ENCODE measurements at places on chromosomes 5 and 9.

DNA sequence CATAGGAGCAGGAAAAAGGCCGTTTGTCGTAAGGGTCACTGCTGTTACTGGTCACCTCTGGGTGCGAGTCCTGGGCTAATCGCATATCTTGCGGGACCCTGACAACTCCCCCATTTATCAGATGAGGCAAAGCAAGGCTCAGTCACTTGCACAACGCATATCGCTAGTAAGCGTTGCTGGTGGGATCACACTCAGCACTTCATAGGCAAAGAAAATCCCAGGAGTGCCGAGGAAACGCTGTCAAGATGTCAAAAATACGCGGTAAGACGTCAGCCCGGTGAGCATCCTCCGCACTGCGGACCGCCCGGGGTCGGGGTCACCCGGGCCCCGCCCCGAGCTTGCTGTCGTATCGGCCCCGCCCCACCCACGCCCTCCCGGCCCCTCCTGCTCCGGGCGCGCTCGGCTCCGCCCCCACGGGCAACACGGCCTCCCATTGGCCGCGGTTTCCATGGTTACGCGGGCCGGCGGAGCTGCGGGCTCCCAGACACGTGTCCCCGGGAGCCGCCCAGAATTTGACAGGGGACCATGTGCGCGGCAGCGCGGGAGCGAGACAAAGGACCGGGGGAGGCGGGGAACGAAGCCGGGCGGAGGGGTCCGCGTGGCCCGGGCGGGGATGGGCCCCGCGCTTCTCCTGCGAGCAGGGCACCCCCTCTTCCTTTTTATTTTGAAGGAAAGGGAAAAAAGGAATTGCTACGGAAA, 80.2 kb upstream of the IER5L start:
- peak; percentile 66 for DNase-seq

- peak; percentile 51 for DNase-seq
Observed at GRCh38 chr9:86854898-86855523, 92.3 kb downstream of the GAS1 start.

GRCh38 chr9:115192280-115192679, 74.3 kb upstream of the TNC start:
- DNase-seq = no peak

GRCh38 chr5:636951-637350, 24.8 kb downstream of the CEP72 start:
- no peak for DNase-seq

GRCh38 chr9:135134268-135135022, 47.0 kb downstream of the OLFM1 start:
- no peak for DNase-seq

DNA sequence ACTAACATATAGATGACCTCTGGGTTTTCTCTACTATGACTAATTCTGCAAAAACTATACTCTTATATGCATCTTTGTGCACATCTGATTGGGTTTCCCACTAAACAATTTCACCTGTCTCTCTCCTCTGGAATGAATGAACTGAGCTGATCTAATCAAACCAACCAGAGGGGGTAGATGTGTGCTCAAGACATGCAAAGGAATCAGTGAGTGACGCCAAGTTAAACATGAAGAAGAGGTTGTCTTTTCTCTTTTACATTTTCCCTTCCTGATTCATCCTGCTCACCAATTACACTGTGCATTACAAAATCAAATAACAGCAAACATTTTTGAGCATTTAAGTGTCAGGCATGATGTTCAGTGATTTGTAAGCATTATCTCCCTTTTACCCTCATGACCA, 29.6 kb upstream of the GRXCR2 start:
- DNase-seq = no peak

GRCh38 chr5:173395933-173396308, 67.7 kb upstream of the STC2 start:
- DNase-seq = no peak

- peak; percentile 25 for DNase-seq
Observed at GRCh38 chr9:120845255-120845654, 2.5 kb upstream of the PSMD5 start.

GRCh38 chr5:120365656-120366446, 98.2 kb upstream of the PRR16 start:
- peak; percentile 65 for DNase-seq

DNA sequence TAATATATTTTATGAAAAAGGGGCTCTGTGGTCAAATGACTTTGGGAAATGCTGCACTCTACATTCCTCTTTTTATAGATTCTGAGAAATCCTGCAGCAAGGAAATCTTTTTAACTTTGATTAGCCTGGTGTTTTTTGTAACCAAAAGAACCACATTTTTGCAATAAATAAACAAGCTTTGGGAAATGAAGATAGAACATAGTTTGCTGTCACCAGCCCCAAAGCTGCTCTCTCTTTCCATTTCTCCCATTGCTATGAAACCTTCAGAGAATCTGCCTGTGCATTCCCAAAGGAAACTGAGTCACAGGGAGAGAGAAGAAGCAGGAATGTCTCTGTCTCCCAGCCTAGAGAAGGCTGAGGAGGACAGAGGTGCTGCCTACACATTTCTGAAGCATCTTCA, 59.0 kb downstream of the COL15A1 start:
- DNase-seq = no peak

- no peak for DNase-seq
Observed at GRCh38 chr9:79371948-79372555, 199.7 kb upstream of the TLE4 start.
